ENCODE measurements at places on chromosomes 13 and 19. TPM values are rescaled to one million over a fixed set of nuclear protein-coding genes. Genes with fewer than 3 reads are reported as not detected.

Gene HIPK4
- not detected for total RNA-seq

Gene CFAP97D2
- total RNA-seq = not detected

Gene TEKTIP1
- not detected for total RNA-seq

Gene AXL
- 105 TPM for total RNA-seq

Gene RASA3
- 7.1 TPM for total RNA-seq

Gene LTBP4
- 4.7 TPM for total RNA-seq

Gene ZNF570
- 11.6 TPM for total RNA-seq

Gene KIRREL2
- 0.19 TPM for total RNA-seq

Gene RDH8
- not detected for total RNA-seq

Gene PROSER3
- total RNA-seq = 15.3 TPM

Gene AMER2
- not detected for total RNA-seq

Gene DNAJC15
- 22.9 TPM for total RNA-seq

Gene KLF16
- total RNA-seq = 4.6 TPM

Gene NAPSA
- total RNA-seq = not detected

Gene ASF1B
- 77.8 TPM for total RNA-seq

Gene SOX1
- total RNA-seq = not detected

Gene ZNF835
- total RNA-seq = 0.04 TPM

Gene ZNF543
- total RNA-seq = 7.7 TPM

Gene TARM1
- total RNA-seq = not detected

Gene PLK5
- not detected for total RNA-seq

Gene OVOL3
- total RNA-seq = not detected

Gene PGLYRP1
- not detected for total RNA-seq

Gene IGFL2
- not detected for total RNA-seq

Gene NPAS1
- total RNA-seq = not detected

Gene LILRA1
- not detected for total RNA-seq

Gene AP1M2
- total RNA-seq = 14.8 TPM

Gene ZNF443
- total RNA-seq = 2.1 TPM

Gene ZNF536
- total RNA-seq = 0.41 TPM

Gene ITPKC
- total RNA-seq = 5.1 TPM

Gene OR7A5
- total RNA-seq = not detected

Gene TTYH1
- not detected for total RNA-seq

Data from H4 (cell line).